Effector CD8-positive, alpha-beta T cell (primary cell): ENCODE measurements at places on chromosomes 1 and 21.
A peak's percentile ranks its signal among the peaks of the same experiment; 100 is the strongest.

DNA sequence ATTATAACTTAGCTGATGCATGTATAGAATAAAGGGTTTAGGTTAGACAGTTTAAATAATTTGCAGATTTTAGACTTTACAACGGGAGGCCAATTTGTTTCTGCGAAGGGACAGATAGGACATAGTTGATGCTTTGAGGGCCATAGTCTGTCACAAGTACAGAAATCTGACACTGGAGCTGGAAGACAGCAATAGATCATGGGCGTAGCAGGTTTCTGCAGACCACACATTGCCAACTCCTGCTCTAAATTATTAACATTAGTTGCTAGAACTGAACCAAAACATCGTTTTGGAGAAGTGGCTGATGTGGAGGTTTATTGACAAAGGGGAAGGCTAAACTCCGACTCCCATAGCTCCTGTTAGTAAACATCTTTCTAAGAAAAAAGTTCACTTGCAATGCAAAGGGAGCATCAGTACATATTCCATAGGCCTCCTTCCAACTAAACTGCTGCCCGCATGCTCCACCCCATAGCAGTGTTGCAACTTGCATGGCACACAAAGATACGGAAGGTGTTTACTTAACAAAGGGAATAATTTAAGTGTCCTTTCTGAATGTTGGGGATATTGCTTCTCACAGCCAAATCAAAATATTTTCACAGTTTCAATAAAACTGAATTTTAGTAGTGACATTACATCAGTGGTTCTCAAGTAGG lies 862.0 kb upstream of the CXADR start:
- DNase-seq: no peak

DNA sequence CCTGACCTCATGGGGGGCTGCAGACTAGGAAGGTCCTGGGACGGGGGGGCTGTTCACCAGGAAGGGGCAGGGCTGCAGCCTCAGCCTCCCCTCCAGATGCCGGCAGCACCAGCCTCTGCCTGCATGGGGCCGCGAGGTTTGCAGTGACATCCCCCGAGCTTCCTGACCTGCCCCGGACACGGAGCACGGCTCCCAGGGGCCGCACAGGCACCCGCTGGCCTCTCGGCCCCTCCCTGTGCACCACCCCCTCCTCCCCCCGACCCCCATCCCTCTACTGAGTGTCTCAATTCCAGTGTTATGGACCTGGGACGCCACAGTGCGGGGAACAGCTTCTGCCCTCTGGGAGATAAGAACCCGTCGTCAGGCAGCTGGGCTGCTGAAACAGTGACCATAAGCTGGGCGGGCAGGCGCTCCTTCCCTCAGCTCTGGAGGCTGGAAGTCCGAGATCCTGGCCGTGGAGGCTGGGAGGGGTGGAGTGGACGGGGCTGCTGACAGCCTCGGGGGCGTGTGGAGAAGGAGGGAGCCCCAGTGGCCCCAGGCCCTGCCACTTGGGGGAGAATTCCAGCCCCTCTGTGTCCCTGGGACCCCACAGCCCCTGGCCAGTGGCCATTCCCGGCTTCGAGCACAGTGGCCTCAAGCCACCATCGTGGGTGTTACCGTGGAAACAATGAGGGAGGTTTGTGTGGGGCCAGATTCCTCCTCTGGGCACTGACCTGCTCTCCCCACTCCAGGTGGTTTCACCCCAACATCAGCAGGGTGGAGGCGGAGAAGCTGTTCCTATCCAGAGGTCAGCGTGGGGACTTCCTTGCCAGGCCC lies 11.6 kb downstream of the RNF223 start:
- no peak for DNase-seq

DNA sequence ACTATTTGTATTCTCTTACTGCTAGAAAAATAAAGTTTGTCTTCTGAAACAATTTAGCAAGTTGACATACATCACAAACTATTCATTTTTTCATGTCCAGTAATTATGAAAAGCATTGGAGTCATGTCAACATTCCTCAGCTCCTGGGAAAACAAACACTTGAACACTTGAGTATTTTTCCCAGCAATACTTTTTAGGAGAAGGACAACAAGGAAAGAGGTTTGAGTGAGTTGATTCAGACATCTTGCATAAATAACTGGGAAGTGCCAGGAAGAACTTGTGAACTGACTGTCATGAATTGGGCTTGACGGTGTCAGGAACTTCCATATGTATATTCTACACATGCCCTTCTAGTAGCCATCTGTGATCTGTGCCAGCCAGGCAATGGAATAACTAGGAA lies 195.6 kb downstream of the HMCN1 start:
- DNase-seq: no peak

DNA sequence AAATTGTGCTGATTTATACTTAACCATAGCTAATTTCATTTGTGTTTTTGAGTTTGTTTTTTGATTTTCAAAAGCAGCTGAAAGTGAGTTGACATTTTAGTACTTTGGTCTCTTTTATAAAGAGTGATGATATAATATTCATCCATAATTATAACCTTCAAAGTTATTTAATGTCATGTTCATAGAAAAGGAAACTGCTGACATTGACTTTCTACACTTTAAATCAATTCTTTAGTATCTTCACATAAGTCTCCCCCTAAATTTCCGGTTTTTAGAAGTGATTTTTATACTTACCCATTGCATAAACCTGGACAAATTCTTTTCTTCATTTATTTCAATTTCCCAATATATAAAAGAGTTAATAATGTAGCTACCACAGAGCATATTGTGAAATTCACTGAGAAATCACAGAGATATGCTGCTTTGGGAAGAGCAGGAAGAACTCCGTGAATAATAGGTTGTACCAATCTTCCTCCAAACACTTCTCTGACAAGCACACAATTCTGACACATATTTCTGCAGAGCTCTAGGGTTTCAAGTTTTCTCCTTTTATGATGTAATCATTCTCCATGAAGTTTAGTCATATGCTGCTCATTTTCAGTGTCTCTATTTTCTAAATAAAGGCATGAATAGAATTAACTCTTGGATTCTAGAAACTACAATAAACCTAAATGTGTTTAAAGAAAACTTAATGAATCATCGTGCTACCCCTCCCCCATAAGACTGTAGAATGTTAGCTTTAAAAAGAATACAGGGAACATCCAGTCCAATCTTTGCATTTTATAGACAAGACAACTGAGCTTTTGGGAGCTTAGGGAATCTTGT lies 25.6 kb upstream of the CDC42BPA start:
- no peak for DNase-seq

DNA sequence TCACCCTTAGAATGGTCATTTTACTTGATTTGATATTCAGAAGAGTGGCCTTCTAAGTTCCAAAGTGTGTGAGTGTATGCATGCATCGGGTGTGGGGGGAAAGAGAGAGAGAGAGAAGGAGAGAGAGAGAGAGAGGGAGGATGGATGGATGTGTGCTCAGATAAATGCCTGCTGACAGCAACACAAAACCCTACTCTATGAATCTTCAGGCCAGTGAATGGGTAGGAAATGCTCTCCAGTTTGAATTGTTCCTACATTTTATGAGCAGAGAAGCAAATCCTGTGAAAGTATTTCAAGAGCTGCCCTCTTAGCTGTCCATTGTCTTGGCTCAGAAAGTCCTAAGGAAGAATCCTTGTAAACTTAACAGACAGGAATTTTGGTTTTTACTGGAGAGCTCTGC lies 7.4 kb downstream of the JAM2 start:
- no peak for DNase-seq

GRCh38 chr1:105442901-105443300 lies 1613.6 kb upstream of the PRMT6 start:
- no peak for DNase-seq

DNA sequence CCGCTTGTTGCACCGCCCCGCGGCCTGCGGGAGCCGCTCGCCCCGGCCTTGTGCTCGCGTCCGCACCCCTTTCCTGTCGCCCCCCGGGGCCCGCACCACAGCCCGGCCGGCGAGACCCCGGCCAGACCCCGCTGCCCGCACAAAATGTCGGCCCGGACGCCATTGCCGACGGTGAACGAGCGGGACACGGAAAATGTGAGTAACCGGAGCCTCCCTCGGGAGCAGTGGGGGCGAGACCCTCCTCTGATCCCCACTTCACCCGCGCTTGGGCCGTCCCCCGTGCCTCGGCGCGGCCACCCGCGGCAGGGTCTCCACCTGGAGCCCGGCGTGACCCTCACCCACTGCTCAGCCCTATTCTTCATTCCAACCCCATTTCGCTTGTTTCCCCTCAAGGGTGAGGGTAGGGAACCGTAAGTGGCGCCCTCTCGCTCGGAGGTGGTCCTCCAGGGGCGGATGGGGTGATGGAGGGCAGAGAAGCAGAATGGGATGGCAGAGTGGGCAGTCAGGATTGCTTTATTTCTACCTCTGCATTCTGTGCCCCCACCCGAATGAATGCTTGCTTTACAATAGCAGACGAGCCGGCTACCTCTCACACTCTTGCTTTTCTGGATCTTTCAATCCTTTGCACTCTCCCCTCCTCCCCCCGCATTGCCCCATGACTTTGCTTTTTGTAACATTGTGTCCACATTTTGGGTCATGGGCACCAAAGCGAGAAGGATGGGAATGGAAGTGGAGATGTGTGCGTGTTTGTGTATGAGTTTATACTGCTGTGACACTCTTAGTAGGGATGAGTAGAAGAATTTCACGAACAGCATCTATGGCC lies 954 bp downstream of the MARK1 start:
- DNase-seq: no peak

DNA sequence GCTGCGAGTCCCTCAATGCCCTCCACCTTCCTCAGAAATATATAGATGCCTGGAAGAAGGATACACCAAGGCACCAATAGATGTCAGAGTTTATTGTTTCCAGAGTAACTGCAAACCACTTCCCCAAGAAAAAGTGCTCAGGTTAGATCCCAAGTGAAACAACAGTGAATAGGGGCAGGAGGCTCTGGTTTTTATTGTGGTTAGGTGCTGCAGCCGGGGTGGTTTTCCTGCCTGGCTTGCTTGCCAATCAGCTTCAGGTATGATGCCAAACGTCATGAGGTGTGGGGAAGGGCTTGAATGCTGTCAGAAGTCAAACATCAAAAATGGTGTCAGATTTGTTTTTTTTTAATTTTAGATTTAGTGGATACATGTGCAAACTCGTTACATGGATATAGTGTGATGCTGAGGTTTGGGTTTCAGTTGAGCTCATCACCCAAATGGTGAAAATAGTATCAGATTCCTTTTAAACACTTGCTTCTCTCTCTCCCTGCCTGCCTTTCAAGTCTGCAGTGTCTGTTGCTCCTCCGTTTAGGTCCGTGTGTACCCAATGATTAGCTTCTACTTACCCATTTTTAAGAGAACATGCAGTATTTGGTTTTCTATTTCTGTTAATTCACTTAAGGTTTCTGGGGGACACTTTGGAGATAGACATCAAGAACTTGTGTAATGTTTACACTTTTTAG lies 1317.0 kb downstream of the MRPL39 start:
- DNase-seq: peak; percentile 19

- no peak for DNase-seq
These were observed 2.2 kb downstream of the SFPQ start for GRCh38 chr1:35190784-35191183.

GRCh38 chr21:37193006-37193405 lies 74.1 kb downstream of the VPS26C start:
- no peak for DNase-seq

GRCh38 chr1:173149887-173150286 lies 57.2 kb downstream of the TNFSF4 start:
- no peak for DNase-seq

GRCh38 chr21:42607102-42607501 lies 46.3 kb upstream of the PDE9A start:
- no peak for DNase-seq

DNA sequence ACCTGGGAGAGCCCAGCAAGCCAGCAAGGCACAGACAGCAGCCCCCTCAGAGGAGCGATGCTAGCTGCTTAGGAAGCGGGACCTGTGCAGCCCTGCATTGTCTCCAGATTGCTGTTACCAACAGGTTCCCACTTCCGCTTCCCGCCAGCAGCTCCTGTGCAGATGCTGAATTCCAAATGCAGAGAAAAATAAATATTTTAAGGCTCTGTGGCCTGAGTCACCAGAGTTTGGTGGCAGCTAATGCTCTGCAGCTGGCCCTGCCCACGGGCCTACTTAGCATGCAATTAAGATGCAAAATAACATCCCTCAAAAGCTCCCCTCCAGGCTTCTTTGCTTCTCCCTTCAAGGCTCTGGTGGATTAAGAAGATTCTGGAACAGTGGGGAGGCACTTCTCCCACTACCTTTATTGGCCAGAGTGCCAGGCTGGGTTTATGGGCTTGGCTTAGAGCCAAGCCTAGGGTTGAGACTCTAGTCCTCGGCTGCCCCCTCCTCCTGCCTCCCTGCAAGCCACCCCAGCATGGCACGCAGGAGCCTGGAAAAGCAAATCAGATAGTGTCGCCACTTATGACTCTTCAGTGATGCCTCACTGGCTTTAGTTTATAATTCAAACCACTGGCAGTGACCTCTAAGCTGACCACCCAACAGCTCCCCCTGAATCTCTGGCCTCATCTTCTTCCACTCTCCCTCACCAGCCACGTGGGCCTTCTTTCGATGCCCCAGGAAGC lies 207.1 kb upstream of the ZC3H12A start:
- DNase-seq: no peak

GRCh38 chr1:102630041-102630440 lies 478.3 kb downstream of the COL11A1 start:
- DNase-seq: no peak

- no peak for DNase-seq
These were observed 40.6 kb upstream of the SLC2A1 start for GRCh38 chr1:42999308-42999707.

DNA sequence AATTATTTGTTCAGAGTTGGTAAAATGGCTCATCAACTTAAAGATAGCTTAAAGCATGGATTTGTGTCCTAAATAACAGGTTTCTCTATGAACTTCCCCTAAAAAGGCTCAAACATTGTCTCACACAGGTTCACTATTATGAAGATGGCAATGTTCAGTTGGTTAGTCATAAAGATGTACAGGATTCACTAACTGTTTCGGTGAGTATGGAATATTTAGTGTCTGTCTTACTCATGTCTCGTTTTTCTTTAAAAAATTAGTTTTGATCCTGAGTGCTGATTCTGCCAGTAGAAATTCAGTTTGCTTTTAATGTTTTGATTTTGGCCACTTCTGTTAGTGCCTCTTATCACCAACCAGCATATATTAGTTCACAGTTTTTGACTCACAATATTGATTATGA lies 7.5 kb upstream of the MOV10 start:
- no peak for DNase-seq

- no peak for DNase-seq
These were observed 54.6 kb upstream of the BTG3 start for GRCh38 chr21:17667256-17667655.

DNA sequence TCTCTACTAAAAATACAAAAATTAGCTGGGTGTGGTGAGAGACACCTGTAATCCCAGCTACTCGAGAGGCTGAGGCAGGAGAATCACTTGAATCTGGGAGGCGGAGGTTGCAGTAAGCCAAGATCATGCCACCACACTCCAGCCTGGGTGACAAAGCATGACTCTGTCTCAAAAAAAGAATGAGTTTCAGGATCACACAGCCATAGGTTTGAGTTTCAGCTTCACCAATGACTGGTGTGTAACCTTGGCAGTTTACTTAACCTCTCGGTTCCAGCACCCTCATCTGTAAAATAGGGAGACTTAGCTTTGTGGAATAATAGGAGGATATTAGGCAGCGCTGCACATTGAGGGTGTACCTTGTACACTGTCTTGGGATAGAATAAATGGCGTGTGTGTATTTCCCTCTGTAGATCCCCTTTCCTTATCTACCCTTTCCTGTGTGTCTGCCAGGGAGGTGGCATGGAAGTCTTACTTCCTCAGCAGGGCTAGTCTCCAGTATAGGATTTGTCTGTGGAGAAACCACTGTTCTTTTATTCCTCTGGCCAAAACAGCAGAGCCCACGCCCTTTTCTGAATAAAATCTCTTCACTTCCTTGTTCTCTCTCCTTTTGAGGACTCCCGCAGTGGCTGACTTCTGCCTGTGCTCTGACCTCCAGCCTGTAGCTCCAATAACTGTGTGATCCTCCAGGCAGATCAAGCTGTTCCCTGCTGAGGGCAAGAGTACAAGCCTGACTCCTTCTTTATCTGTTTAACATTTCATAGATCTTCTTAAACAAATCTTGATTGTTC lies 90.4 kb downstream of the HHAT start:
- DNase-seq: no peak
